ENCODE measurements at places on chromosomes 12 and 14. TPM values are rescaled to one million over a fixed set of nuclear protein-coding genes. Genes with fewer than 3 reads are reported as not detected.

CLEC14A gene
- 15.9 TPM for total RNA-seq

IL23A gene
- total RNA-seq: 0.50 TPM

KRT73 gene
- total RNA-seq: not detected

YAF2 gene
- total RNA-seq: 11.1 TPM

RAB21 gene
- 13.6 TPM for total RNA-seq
